ENCODE measurements at places on chromosomes 3 and 15.

GRCh38 chr3:141738891-141739363, 829 bp downstream of the RNF7 start:
- DNase-seq = peak; percentile 27

DNA sequence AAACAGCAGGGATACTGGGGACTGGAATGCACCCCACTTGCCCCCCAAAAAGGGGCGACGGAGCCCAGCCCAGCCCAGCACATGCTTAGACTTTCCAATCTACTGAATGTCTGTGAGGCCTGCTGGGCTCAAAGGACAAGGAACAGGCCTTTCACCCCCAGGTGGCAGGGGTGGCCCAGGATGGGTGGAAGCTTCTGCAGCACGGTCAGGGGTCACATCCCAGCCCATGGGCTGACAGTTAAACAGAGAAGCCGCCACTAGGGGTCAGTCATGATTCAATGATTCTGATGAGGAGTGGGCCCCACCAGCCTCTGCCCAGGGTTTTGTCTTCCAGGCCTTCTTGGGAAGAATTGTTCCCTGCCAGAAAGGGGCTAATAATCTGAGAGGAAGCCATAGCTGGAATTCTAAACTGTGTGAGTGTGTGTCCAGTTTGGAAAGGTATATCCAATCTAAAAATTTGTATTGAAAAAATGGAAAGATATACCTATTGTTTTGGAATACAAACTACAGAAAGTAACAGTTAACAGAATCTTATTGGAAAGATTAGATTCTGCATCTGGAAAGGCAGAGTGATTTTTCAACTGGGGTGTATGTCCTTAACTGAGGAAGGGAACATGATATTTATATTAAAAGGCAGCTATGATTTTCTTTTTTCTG, 2.2 kb downstream of the CHRNB4 start:
- peak; percentile 81 for DNase-seq

- DNase-seq = no peak
Measured at GRCh38 chr3:72907131-72907711, 19.4 kb downstream of the GXYLT2 start.

GRCh38 chr3:96101006-96101560, 713.3 kb upstream of the EPHA6 start:
- DNase-seq = no peak

DNA sequence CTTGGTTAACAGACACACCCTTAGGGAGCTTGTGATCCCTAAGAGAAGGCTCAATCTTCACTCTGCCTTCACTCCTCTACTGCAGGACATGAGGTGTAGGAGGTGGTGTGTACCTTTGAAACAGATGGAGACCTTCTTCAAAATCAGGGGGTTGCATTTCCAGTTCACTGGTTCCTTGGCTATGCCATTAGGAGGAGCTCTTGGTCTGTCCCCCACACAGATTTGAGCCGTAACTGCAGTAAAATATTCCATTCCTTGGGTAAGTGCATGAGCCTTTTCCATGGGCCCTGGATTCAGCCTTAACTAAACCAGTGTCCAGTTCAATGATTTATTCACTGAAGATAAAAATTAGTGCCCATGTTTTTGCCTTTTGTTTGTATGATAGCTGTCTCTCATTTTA, 144.6 kb downstream of the MCTP2 start:
- no peak for DNase-seq

GRCh38 chr15:63678393-63678792, 81.2 kb downstream of the FBXL22 start:
- no peak for DNase-seq

DNA sequence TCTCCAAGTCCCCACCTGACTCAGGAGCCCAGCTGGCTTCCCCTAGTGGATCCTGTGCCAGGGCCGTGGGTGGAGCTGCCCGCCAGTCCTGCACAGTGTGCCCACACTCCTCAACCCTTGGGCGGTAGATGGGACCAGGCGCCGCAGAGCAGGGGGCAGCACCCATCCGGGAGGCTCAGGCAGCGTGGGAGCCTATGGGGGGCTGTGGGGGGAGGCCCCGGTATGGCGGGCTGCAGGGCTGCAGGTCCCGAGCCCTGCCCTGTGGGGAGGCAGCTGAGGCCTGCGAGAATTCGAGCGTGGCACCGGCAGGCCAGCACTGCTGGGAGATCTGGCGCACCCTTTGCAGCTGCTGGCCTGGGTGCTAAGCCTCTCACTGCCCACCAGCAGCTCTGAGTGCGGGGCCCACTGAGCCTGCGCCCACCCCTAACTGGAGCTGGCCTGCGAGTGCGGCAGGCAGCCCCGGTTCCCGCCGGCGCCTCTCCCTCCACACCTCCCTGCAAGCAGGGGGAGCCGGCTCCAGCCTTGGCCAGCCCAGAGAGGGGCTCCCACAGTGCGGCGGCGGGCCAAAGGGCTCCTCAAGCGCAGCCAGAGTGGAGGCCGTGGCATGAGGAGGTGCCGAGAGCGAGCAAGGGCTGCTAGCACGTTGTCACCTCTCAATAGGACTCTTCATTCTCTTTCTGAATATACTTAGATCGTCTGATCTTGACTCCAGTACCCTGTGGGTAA, 64.0 kb downstream of the TMEM212 start:
- no peak for DNase-seq

- no peak for DNase-seq
Measured at GRCh38 chr3:115254492-115255196, 107.6 kb upstream of the ZBTB20 start.

DNA sequence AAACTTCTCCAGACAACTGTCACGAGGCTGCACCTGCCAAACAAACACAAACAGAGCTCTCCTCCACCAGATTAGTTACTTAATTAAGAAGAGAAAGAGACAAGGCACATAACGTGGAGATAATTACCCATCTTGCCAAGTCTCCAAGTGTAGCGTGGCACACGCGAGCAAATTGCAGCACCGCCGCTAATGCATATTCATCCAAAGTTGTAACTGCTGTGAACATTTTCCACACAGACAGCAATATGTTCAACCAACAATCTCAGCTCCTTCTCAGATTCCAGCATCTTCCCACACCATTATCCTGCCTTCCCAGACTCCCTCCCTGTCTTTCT, 309.6 kb upstream of the TLE3 start:
- no peak for DNase-seq

DNA sequence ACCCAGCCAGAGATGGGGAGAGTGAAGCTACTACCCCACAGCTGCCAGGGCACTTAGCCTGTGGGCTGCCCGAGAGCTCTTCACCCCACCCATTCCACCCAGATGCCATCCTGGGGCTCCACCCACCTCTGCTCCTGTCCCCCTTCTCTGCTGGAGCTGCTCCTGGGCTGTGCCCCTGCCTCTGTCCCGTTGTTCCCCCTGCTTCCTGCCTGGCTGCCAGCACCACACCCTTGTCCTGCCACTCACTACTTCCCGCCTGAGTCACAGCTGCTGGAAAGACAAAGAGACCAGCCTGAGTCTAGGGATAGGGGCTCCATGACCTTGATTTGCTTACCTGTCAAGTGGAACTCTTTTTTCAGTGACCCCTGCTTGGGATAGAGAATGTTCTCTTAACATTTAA, 12.4 kb downstream of the GNAI2 start:
- no peak for DNase-seq

DNA sequence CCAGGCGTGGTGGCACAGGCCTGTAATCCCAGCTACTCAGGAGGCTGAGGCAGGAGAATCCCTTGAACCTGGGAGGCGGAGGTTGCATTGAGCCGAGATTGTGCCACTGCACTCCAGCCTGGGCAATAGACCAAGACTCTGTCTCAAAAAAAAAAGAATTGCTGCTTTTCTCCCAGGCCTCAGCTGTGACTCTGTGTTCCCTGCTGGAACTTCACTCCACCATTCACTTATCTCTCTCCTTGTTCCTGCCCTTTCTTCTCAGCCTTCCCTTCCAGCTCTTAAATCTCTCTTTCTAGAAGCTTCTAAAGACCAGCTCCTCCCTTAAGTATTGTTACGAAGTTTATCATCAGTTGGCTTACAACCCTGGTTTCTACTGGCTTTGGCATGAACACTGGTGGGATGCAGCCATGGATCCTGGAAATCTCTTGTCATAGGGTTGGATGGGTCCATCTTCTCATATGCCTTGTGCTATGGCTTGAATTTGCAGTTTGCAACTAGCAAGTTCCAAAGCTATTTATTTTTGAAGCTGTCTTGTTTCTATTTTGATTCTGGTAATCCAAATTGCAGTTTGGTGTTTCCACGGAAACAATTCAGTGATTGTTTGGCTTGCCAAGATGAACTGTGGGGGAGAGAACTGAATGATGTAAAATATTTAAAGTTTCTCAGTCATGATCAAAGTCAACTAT, 10.5 kb downstream of the C3orf62 start:
- DNase-seq = no peak

DNA sequence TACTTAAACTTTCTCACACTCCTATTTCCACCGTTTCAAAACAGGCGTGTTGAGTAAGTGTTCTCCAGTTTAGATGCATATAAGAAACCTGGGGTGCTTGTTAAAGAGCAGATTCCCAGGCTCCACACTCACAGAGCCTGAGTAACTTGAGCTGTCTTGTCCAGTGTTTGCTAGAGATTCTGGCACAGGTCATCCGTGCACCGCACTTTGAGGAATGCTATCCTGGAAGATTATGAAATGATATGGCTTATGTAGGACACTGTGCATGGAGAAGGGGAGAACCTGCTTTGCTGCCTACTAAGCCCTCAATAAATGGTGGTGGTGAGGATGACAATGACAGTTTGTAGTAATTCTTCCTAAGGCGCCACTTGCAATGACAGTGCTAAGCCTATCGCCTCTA, 273.7 kb downstream of the PDZRN3 start:
- no peak for DNase-seq

GRCh38 chr3:48528754-48529153, 24.8 kb upstream of the SHISA5 start:
- no peak for DNase-seq

DNA sequence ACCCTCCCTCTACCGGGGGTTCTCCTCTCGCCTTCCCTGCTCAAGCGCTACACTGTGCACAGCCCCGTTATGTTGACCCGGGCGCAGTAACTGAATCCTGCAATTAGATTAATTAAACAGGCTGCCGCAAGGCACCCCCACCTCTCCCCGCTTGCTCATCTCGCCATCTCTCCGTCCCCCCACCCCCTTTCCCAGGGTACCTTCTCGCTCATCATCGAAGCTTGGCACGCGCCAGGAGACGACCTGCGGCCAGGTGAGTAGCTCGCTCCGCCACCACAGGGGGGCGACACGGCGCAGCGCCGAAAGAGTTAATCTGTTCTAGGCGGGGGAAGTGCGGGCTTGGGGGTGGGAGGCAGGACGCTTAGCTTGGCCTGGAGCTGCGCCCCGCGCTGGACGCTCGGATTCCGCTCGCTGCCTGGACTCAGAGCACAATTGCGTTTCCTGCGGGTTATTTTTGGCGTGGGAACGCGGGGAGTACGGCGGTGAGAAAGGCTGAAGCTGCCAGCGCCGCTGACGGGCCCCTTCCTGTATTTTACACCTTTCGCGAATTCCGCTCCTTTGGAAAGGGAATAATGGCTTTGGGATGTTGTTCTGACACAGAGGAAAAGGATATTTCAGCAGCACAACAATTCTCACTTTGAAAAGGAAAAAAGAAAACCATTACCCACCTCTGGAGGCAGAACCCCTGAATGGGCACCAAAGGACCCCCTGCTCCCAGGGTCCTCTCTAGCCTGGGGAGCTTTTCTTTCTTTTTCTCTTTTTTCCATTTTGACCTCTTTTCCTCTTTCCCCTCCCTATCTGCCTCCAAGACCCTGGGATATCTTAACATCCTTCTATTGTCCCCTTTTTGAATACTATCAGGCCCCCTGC, 1.5 kb downstream of the DLL4 start:
- DNase-seq = peak; percentile 83

- no peak for DNase-seq
Measured at GRCh38 chr3:164222197-164222596, 856.1 kb downstream of the SI start.

GRCh38 chr3:116337229-116337628, 108.1 kb downstream of the LSAMP start:
- no peak for DNase-seq

DNA sequence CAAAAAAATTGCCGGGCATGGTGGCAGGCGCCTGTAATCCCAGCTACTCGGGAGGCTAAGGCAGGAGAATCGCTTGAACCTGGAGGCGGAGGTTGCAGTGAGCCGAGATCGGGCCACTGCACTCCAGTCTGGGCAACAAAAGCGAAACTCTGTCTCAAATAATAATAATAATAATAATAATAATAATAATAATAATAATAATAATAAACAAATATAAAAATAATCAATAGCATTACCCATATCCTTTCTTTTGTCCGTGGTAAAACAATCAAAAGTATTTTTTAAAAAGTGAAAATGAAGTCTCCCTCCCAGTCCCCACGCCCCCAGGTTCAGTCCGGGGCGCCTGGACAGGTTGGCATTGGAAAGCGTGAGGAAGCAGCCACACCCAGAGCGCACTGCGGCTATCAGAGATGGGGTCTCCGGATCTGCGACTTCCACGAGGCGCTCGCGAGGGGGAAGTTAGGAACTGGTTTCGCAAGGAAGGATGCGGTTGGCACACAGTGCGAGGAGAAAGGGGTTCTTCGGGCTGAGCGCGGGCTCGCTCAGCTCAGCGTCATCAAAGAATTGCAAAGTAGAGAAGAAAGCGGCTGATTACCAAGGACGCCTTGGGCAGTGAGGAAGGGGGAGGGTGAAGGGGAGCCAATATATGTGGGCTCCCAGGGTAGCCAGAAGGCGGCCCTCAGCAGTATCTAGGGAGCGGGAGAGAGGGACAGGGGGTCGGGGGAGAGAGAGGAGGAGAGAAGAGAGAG, 69.5 kb upstream of the EPHB3 start:
- no peak for DNase-seq

- no peak for DNase-seq
Measured at GRCh38 chr3:63896332-63897030, 15.7 kb downstream of the SCAANT1 start.

GRCh38 chr3:31242026-31242960, 290.4 kb upstream of the STT3B start:
- no peak for DNase-seq

GRCh38 chr15:88193415-88193814, 63.1 kb downstream of the NTRK3 start:
- no peak for DNase-seq

- DNase-seq = no peak
Measured at GRCh38 chr3:151553888-151554287, 93.0 kb upstream of the IGSF10 start.

- DNase-seq = peak; percentile 80
Measured at GRCh38 chr3:14467814-14468620, 65.6 kb downstream of the SLC6A6 start.

DNA sequence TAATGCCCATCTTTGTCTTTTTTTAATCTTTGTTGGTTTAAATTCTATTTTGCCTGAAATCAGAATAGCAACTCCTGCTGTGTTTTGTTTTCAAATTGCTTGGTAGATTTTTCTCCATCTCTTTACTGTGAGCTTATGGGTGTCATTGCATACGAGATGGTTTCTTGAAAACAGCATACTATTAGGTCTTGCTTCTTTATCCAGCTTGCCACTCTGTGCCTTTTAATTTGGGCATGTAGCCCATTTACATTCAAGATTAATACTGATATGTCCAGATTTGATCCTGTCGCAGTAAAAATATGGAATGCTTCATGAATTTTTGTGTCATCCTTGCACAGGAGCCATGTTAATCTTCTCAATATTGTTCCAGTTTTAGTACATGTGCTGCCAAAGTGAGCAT, 316.6 kb downstream of the CGGBP1 start:
- no peak for DNase-seq

All from GM20000 (cell line).